ENCODE measurements at places on chromosomes 2 and 18. TPM values are rescaled to one million over a fixed set of nuclear protein-coding genes. Genes with fewer than 3 reads are reported as not detected.
A peak's percentile ranks its signal among the peaks of the same experiment; 100 is the strongest.

DNA sequence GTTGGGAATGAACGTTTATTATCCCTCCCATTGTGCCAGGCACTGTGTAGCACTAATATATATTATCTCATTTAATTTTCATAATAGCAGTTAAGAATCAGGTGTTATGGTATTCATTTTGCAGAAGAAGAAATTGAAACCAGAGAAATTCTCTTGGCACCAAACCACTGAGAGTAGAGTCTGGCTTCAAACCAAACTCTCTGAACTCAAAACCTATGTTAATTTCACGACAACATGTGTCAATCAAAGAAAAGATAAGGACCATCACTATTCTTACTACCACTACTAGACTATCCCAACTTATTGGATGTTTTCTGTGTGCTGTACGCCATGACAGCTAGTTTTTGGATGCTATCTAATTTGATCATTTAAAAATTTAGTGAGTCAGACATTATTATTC lies 24.1 kb upstream of the ZEB2 start:
- ATAC-seq, result no peak

DNA sequence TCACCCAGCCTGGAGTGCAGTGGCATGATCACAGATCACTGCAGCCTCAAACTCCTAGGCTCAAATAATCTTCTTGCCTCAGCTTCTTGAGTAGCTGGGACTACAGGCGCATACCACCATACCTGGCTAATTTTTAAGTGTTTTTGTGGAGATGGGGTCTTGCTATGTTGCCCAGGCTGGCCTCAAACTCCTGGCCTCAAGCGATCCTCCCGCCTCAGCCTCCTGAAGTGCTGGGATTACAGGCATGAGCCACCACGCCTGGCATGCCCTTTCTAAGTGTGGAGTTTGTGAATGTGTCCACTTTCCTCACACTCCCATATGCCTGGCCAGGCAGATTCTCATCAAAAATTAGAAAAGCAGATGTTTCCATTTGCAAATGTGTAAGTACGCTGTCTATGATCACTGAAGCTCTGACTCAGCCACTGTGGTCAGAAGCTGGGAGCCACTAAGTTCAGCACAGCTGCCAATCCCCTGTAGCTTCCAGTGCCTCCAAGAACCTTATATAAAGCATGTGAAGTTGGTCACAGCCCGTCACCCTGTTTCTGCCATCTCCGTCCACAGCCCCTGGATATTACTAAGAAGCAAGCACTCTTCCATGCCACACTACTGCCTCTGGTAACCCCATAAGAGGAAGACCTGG lies 155.4 kb downstream of the FAM210A start:
- no peak for ATAC-seq

Gene QPCT
- 5.9 TPM for total RNA-seq

Gene ACOXL
- not detected for total RNA-seq

GRCh38 chr2:60544954-60545560 lies 8.4 kb downstream of the BCL11A start:
- no peak for ATAC-seq

DNA sequence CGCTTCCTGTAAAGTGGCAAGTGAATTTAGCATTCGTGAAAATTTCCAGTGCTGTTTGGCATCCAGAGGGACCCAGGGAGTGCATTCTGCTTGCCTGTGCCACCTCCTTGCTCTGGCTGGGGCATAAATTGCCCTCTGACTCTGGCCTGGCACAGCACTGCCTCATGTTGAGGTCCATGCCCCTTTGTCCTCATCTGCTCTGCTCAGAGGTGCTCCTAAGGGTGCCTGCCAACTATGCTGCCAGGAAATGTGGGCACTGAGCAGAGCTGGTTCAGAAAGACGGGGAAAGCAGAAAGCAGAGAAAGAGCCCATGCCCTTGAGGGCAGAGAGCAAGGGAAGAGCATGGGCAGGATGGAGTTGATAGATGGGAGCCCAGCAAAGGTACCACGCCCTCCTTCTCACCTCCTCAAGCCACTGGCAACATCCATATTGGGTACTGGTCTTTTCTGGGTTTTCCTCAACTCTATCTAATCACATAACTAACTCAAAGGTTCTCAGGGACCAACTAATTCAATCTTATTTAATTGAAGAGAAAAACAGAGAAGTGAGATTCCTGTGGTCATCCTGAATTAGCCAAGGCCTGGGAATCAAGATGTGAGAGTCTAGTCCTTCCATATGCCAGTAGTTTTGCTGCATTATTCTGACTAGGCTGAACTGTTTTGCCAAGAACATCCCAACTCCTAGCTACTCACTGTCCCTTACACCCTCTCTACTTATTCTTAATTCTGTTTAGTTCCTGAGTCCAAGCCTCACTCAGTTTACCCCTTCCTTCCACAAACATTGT lies 441.5 kb upstream of the TNP1 start:
- ATAC-seq, result no peak

DNA sequence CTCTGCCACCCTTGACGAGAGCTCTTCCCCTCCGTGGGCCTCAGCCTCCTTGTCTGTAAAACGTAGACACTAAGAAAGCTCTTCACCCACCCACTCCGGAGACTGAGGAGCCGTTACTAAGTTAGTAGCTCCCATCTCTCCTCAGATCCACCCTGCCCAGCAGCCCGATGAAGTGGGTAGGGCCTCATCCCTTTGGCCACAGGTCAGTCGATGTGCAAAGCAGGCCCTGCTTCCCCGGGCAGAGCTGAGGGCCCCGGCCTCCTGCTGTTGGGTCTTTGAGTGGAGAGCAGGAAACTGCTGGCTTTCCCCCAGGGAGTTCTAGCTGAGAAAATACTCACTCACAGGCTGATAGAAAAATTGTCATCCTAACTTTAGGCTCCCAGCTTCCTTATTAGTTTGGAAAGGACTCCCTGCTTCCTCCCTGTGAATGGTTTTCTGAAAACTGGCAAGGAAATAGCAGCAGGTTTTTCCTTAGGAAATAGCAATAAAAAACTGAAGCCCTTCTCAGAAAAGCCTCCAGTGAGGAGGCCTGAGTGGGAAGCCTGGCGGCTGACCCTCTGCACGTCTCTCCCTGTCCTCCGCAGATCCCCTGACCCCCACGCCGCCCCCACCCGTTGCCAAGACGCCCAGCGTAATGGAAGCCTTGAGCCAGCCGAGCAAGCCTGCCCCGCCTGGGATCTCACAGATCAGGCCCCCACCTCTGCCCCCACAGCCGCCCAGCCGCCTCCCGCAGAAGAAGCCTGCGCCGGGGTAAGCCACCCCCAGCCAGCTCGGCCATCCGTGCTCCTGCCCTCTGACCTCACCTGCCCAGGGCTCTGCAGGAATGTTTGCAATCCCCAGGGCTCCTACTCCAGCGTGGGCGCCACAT lies 30.2 kb downstream of the ITGB1BP1 start:
- ATAC-seq, result no peak

- ATAC-seq, result no peak
Measured at GRCh38 chr2:56047136-56047535, 123.6 kb upstream of the EFEMP1 start.

Gene RAB6C
- not detected for total RNA-seq

DNA sequence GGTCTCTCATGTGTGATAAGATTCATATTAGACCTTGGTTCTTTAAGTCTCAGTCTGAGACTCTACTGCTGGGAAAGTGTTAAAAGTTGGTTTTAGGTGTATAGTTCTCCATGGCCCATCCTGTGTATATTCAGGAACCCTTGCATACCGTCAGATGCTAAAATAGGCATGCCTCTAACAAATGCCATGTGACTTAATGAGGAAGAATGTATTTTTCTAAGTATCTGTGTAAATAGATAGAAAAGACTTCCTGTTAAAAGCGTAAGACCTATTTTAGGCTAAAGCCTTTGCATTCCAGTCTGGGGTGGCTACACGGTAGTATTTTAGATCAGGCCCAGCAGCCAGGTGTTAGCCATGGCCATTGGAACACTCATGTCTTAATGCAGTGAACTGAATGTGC lies 73.3 kb downstream of the RHBDD1 start:
- ATAC-seq, result no peak

DNA sequence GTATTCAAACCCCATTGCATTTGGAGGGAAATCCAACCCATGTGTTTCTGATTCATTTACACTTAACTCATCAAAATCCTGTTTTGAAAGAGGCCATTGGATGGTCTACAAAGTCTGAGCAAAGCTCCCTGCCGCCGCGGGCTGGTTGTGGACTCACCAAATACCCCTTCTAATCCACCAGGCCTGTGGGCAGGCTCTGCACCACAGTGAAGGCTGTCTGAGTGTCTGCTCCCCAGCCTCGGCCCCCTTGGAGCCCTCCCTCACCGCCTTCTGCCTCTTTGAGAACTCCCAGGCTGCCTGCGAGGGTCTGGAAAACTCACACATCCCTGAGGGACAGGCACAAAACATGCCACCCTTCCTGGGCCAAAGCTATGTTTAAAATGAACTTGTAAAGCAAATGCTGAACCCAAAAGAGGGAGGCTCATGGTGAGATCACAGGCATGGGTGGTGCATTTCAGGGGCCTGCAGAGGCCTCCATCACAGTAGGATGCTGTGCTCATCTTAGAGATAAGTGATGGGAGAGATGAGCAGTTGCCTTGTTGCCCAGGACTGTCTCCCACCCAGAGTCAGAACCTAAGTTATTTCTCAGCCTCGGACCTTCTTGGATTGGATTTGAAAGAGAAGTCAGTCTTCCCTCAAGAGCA lies 225.0 kb downstream of the CYP26B1 start:
- no peak for ATAC-seq

Gene PREB
- total RNA-seq, result 26.5 TPM

- peak; percentile 28 for ATAC-seq
Measured at GRCh38 chr2:219769090-219769910, 141.9 kb downstream of the SLC4A3 start.

Gene POMC
- total RNA-seq, result 0.44 TPM

- no peak for ATAC-seq
Measured at GRCh38 chr2:129101186-129101585, 782.5 kb upstream of the HS6ST1 start.

DNA sequence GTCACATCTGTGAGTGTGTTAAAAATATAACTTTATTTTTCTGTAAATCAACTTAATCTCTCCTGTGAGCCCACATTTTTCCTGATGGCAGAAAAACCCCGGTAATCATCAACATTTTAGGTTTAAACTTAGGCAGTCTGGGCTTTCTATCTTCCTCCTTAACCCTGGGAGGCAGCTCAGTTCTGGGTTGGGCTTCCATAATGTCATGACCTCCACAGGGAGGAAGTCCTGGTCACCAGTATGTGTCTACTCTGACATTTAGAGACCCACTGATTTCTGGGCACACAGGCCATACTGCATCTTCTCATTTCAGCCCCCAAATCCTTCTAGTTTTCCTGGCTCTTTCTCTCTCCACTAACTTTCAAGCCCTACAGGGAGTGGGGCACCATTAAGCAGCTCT lies 181.2 kb downstream of the DYSF start:
- no peak for ATAC-seq

- ATAC-seq, result no peak
Measured at GRCh38 chr2:194087089-194087958, 1569.7 kb upstream of the SLC39A10 start.

DNA sequence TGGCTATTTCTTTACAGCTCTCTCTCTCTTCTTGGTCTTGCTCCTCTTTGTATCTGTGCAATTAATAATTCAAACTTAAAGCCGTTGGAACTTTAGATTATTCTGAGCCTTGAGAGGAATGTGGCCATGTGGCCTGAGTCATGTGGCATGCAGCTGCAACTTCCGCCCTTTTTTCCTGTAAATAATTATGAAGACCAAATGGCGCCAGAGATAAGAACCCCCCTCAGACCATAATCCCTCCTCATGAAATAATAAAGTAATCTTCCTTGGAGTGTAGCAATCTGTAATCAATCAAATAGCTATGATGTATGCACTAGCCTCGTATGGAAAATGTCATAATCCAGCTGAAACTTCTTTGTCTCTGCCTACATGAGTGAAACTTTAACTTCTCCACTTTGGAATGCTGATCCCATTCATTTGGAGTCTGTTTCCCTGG lies 13.5 kb upstream of the TWSG1 start:
- ATAC-seq, result no peak

DNA sequence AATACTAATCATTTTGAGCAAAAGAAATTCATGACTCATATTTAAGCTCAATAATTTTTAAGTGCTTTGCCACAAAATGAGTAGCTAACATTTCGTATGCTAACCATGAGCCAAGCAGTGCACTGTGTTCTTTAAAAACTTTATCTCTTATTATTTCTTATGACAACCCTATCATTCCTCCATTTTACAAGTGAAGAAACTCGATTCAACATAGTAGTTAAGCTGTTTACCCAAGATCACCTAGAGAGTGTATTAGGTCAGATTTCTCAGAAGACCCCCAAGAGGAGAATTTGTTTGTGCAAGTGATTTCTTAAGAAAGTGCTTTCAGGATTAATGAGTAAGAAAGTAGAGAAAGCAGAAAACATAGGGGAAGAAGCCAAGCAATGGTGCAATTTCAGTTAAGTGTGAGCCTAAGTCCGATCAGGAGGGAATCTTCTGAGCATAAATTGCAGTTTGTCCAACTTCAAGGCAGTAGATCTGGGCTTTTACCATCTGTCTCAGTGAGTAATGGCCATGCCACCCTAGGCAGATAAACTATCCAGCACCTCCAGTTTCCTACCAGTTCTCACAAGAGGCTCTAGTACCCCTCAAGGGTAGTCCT lies 202.7 kb downstream of the SCG2 start:
- ATAC-seq, result no peak

Gene SIX2
- total RNA-seq, result 0.12 TPM

Gene ERICH2
- total RNA-seq, result not detected

Gene RBMS1
- 28.2 TPM for total RNA-seq

- ATAC-seq, result peak; percentile 4
Measured at GRCh38 chr2:136117391-136117841, 533 bp downstream of the CXCR4 start.

DNA sequence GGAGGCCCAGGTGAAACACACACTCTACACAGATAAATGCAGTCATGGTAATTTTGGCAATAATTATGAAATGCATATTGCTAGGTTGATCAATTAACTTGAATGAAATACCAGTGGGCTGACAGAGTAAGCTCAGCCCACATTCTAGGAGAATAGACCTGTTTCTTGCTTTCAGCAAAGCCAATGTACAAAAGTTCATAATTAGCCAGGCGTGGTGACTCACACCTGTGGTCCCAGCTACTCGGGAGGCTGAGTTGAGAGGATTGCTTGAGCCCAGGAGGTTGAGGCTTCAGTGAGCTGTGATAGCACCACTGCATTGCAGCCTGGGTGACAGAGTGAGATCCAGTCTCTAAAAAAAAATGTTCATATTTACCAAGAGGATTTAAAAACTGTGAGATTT lies 15.7 kb upstream of the MBP start:
- no peak for ATAC-seq

Gene ANKAR
- 2.7 TPM for total RNA-seq

Gene REG1A
- not detected for total RNA-seq

- no peak for ATAC-seq
Measured at GRCh38 chr2:70827388-70827787, 7.0 kb upstream of the CLEC4F start.

Gene ALK
- 0.04 TPM for total RNA-seq

- no peak for ATAC-seq
Measured at GRCh38 chr2:58834404-58834803, 593.3 kb upstream of the FANCL start.

- no peak for ATAC-seq
Measured at GRCh38 chr2:235634435-235635158, 140.8 kb downstream of the AGAP1 start.

- ATAC-seq, result no peak
Measured at GRCh38 chr2:188789951-188790350, 184.2 kb upstream of the COL3A1 start.

Gene ASB18
- total RNA-seq, result not detected

Gene PLEKHH2
- total RNA-seq, result 1.6 TPM

GRCh38 chr2:66960161-66960560 lies 437.0 kb upstream of the ETAA1 start:
- ATAC-seq, result no peak

GRCh38 chr2:187915810-187916209 lies 361.6 kb upstream of the TFPI start:
- ATAC-seq, result no peak
